Ammon's horn (tissue), 1 donor: ENCODE measurements at places on chromosomes 11 and 22.

- no peak for DNase-seq
These were observed 21.5 kb downstream of the BIRC2 start for GRCh38 chr11:102368472-102368871.

DNA sequence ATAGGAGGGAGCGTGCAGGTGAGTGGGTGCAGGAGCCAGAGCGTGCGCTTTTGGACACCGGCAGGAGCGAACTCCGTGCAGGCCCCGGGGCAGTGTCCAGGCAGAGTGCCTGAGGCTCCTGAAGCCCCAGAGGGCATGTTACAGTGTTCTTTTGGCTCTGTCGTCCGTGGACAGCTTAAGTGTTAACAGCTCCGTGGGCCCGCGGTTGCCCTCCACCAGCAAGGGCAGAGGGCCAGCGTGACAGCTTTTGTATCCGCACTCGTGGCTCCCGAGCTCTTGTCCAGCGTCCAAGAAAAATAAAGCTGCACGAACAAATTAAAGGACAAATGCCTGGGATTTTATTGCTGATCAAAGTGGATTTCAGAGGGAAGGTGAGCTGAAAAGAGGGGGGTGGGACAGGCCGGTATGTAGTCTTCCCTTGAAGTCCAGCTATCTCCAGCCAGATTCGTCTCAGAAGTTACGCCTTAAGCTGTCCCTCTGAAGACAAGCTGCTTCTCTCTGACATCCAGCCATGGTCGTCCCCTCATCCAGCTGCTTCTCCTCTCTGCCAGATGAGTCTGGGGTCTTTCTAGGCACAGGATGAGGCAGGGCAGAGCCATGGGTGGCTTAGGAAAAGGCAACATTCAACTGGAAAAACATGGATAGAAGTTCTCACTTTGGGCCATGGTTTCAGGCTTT, 968 bp upstream of the TMEM109 start:
- DNase-seq, result no peak

GRCh38 chr11:17735818-17736578, 1.4 kb downstream of the KCNC1 start:
- no peak for DNase-seq

GRCh38 chr11:18790883-18791206, 753 bp downstream of the PTPN5 start:
- DNase-seq, result no peak

GRCh38 chr11:69470301-69470700, 11.2 kb upstream of the LINC01488 start:
- no peak for DNase-seq

GRCh38 chr11:94934362-94934761, 39.0 kb downstream of the CWC15 start:
- DNase-seq, result peak; percentile 39

DNA sequence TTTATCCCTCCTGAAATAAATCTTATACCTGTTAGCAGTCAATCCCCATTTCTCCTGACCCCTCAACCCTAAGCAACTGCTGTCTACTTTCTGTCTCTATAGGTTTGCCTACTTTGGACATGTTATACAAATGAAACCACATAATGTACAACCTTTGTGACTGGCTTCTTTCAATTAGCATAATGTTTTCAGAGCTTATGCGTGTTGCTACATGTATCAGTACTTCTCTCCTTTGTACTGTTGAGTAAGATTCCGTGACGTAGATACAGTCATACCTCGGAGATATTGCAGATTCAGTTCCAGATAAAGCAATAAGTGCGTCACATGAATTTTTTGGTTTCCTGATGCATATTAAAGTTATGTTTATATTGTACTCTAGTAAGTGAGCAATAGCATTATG, 127.3 kb downstream of the MORC2 start:
- no peak for DNase-seq
